ENCODE measurements at places on chromosomes 1 and 21.
A peak's percentile ranks its signal among the peaks of the same experiment; 100 is the strongest.

DNA sequence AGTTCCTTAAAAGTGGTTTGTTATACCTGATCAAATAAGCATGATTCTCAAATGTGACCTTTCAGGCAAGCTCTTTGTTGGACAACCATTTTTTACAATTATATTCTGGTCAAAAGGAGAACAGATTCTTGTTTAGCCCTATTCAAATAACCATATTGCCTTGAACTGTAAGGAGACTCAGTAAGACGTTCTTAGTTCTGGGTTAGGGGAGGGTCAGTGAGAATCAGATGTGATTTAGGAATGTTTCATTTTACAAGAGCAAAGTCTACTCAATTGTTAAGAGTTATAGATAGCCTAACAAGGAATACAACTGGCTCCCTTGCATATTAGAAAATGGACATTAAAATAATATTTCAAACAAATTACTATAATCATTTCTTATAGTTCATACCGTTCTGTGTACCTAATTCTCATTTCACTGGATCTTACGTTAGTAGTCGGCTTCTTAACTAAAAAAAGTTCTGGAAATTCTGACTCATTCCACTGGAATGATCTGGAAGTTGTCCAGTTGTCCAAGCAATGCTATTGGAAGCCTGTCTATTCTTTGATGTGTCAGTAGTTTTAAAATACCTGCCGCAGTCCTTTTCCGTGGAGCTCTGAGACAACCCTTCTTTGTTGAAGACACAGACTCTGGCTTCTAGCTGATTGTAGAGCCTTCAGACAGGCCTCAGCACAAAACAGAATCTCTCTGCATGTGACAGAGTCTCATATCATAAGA is 88.8 kb downstream of the MAST2 start:
- no peak for DNase-seq

- no peak for DNase-seq
Measured at GRCh38 chr1:154759196-154759595, 110.9 kb downstream of the KCNN3 start.

- DNase-seq, result peak; percentile 51
Measured at GRCh38 chr1:62962901-62963776, 179.2 kb downstream of the ATG4C start.

DNA sequence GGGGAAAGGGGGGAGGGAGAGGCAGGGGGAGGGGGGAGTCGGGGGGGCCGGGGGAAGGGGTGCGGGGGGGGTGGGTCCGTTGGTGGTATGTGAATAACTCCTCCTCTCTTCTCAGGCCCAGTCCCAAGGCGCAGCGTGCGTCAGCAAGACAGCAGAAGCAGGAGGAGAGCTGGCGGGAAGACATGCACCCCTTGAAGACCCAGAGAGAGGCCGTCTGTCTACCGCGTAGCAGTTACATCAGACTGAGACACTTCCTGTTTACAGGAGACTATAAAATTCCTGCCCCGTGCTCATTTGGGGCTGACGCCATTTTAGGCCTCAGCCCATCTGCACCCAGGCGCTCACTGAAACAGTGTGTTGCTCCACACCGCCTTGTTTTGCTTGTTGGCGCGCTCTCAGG is 55.3 kb downstream of the SETD4 start:
- no peak for DNase-seq

GRCh38 chr1:110490791-110491451 is 28.1 kb downstream of the KCNA10 start:
- no peak for DNase-seq

DNA sequence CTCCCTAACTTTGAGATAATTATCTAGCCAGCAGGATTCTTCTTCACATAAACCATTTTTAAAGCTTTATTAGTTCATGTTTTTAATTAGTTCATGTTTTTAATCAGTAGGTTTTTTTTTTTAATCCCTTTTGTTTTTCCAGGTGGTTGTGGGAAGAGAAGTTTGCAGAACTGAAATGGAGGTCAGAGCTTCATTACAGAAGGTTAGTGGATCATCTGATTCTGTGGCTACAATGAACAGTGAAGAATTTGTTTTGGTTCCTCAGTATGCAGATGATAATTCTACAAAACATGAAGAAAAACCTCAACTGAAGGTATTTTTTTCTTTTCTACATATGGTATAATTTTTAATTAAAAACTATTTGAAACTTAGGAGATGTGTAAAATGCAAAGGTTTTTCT is 59.7 kb downstream of the RABGAP1L start:
- DNase-seq, result no peak

DNA sequence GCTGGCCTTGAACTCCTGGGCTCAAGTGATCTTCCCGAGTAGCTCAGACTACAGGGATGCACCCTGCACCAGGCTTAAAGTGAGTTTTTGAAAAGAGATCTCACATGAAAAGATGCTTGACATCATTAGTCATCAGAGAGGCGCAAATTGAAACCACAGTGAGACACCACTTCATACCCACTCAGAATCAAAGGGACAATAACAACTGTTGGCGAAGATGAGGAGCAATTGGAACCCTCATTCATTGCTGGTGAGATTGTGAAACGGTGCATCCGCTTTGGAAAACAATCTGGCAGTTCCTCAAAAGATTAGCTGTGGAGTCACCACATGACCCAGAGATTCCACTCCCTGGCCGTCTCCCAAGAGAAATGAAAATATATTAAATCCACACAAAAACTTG is 122.3 kb downstream of the PGBD5 start:
- no peak for DNase-seq

GRCh38 chr1:239247285-239247684 is 139.1 kb upstream of the CHRM3 start:
- no peak for DNase-seq

GRCh38 chr1:71118086-71118485 is 37.3 kb upstream of the ZRANB2 start:
- DNase-seq, result no peak

DNA sequence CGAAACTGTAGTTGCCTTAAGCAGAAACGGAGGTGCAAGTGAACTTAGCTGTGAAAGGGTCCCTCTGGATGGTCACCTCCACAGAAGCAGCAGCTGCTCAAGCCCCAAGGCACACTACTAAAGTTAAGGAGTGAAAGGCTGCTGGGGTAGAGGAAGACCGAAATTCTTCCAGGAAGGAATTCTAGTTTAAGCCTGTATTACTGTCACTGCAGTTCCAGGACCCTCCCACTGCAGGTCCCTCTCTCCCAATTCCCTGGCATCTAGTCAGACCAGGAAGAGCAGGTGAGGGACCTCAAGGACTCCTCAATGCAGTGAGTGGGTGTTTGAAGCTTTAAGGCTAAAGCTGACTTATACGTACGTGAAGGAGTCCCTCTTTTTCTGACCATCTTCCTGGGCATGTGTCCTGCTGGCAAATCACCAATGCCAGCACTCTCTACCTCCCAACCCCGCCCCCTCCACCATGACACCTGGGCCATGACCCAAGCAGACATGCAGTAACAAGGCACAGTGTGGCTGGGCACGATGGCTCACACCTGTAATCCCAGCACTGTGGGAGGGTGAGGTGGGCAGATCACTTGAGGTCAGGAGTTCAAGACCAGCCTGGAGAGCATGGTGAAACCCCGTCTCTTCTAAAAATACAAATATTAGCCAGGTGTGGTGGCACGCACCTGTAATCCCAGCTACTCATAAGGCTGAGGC is 57.2 kb downstream of the TGFBR3 start:
- DNase-seq, result no peak

- no peak for DNase-seq
Measured at GRCh38 chr1:54835131-54835898, 34.2 kb upstream of the TTC22 start.

- no peak for DNase-seq
Measured at GRCh38 chr1:43410571-43410970, 20.9 kb downstream of the SZT2 start.

GRCh38 chr1:192766009-192766625 is 42.7 kb upstream of the RGS2 start:
- no peak for DNase-seq

GRCh38 chr1:48107516-48107915 is 110.3 kb upstream of the TRABD2B start:
- no peak for DNase-seq

GRCh38 chr1:215285013-215285800 is 202.7 kb downstream of the KCNK2 start:
- no peak for DNase-seq

- DNase-seq, result no peak
Measured at GRCh38 chr1:208028526-208028925, 117.6 kb upstream of the CD34 start.

DNA sequence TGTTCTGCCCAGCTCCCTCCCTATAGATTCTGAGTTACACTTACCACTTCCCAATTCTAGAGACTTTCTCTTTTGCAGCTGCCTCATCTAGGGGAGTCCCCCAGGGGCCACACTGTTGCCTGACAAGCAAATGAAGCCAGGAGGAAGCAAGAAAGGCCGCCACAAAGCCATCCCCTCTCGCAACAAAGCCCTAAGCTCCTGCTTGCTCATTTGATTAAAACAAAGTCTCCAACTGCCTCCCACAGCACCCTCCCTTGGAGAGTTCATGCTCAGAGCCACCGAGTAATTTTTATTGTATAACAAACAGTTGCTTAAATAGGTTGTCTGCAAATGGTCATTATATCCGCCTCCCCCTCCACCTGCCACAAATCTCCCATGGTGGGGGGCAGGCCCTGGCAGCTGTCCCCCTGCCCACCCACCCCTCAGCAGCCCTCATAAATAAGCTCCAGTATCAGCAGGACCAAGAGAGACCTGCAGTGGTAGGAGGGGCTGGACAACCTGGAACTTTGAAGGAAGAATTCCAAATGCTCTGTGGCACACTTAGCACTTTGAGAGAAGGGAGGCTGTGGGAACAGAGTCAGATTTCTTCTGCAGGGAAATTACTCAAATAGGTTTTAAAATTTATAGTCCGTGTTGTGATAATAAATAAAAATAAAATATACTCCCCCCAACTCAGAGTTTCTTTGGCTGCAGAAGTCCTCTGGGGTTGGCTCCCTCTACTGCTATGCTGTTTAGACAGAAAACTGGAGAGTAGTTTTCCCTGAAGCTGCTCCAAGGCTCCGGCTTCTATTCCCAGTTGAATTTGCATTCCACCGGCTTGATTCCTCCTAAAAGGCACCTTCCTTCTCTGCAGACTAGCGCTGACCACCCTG is 237.5 kb downstream of the TTLL7 start:
- no peak for DNase-seq

DNA sequence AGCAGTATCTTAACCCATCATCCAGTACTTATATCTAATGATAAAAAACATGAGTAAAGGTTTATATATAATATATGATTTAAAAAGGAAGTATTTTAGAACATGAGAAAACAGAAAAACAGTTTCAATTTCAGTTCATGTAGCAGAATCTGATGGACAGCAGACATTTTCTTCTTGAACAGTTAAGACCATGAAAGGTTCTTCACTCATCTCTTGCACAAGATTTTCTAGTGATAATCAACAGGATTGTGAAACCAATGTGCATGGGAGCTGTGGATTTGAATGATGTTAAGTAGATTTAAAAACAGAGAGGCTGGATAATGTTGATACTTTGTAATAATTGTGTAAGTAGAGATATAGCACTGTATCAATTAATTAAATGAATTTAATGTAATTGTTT is 1297.6 kb downstream of the BRINP3 start:
- no peak for DNase-seq

DNA sequence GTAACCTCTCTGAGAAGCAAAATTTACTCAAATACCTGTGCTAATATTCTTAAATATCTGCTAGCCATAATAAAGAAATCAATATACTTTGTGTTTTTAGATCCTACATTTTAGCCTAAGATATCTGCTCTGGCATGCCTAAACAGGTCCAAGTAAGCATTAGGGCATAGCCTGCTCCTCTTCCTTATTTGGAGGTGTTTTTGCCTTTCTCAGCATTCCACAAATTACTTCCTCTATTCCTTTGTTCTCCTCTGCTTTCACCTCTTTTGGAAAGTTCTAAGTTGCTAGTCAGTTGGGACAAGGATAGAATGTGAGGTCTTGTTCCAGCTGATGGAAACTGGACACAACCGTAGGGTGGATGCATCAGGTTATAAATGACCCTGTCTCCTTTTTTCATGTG is 7.2 kb upstream of the OR10X1 start:
- DNase-seq, result no peak

DNA sequence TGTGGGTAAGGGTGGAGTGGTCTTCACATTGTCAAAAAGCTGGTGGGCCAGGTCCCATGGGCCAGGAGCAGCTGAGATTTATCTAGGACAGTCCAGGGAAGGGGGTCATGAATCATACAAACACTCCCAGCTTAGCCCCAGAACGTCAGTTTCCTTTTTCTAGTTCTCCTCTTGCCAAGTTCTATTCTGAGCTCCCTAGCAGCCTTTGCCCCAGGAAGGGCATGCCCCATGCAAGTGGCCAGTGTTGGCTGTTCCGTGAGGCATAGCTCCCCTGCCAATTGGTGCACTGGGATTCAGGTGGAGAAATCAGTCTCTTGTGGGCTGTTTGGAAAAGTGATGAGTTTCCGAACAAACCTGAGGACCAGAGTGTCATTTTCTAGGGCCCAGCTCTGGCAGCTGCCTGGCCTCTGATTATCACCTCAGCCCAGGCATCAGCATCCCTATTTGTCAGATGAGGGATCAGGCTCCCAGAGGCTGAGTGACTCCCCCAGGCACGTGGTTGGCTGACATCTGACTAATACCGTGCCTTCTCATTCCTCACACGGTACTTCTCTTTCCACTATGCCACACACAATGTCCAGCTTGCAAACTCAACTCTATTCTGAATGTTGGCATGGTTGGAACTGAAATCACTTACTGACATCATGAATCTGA is 14.2 kb upstream of the MYOM3 start:
- no peak for DNase-seq

- no peak for DNase-seq
Measured at GRCh38 chr1:229991104-229991513, 75.9 kb upstream of the GALNT2 start.

DNA sequence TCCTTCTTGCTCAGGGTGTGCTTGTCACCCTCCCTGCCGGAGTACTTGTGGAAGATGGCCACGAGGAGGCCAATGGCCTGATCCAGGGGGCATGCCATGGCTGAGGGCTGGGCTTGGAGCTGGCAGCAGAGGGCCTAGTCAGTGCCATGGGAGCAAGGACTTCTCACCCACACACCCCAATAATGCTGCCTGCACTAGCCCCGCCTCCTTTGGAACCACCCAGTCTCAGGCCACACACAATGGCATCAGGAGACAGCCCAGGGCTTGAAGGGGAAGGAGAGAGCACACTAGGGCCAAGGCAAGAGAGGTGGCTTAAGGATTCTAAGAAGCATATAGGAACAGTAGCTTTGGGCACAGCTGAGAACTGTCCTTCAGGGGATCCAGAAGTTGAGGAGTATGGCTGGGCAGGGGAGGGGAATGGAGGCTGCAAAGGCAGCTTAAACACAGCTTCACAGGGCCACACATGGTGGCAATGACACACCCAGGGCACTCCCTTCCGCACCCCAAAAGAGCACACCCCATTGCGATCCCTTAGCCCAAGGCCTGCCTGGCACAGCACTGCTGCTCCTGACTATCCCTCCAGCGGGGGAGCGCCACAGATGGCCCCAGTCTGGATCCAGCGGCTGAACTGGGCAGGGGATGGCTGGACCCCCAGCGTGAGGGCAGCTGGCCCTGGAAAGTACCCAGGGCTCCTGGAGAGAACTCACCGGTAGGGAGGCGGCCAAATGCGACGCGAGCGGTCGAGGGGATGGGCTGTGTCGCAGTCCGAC is at the start of gene S100A6:
Gene S100A6 (minus strand): TSS at position 750 of the 770 bp plus-strand sequence. CDS start 652 bp downstream, at position 98.
- DNase-seq, result no peak

Measured in spinal cord (tissue), 10 donors.